ENCODE measurements at places on chromosomes 4 and X.
A peak's percentile ranks its signal among the peaks of the same experiment; 100 is the strongest.

GRCh38 chrX:110167952-110168451 is 149.9 kb downstream of the AMMECR1 start:
- no peak overlapping the region for H3K4me3 ChIP-seq
- no peaks in the 10 kb centered on the region for H3K36me3 ChIP-seq
- no peaks in the 10 kb centered on the region for H3K27me3 ChIP-seq
- H3K4me1 ChIP-seq: no peaks in the 10 kb centered on the region

DNA sequence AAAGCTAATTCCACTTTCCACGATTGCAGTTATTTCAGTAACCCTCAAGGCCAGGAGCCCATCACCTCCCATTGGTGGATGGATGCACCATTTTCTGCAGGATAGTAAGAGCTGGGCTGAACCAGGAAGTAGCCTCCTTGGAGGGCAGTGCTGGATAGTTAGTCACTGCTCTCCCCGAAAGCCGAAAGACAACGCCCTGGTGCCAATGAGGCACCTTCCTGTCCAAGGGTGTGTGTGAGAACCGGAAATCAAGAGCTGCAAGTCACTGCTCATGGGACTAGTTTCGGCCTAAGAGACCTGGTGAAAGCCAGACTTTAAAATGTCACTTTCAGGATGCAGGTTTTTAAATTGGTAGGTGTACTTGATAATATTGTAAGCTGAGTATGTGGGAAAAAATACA is 203.8 kb upstream of the HS3ST1 start:
- no peaks in the 10 kb centered on the region for H3K27me3 ChIP-seq
- H3K4me1 ChIP-seq: no peaks in the 10 kb centered on the region
- H3K4me3 ChIP-seq: no peak overlapping the region
- DNase-seq: no peak
- no peak overlapping the region for H3K27ac ChIP-seq
- H3K36me3 ChIP-seq: no peaks in the 10 kb centered on the region

DNA sequence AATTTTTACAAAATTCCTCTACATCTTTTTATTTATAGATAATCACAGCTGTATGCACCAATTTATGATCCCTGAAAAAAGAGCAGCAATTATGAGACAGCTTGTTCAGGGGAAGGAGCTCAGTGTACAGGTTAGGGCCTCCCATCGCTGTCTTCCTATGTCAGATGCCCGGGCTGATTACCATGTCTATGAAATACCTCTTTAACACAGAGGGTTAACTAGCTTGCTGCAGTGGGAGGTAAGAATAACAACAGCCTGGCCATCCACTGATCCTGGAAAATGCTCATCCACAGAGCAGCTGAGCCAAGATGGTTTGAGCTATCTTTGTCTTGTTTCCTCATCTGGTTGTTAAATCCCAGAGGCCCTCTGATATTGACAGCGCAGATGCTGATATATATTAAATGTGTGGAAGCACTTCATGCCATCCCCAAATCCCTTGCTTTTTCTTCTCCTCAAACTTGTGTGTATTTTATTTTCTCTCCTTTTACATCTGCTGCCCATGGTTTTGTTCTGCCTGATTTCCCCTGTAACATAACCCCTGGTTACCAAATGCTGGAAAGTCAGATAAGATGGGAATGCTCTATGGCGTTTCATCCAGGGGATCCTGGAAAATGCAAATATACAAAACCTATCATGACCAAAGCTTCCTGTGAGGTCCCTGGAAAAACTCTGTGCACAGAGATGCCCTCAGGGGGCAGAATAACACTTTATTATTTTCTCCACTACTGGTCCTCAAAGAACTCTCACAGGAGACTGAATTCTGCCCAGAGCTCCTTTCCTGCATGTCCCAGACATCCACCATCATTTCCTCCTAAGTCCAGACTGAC is 85.8 kb upstream of the PUDP start:
- H3K27ac ChIP-seq: no peak overlapping the region
- no peaks in the 10 kb centered on the region for H3K4me1 ChIP-seq
- no peaks in the 10 kb centered on the region for H3K36me3 ChIP-seq
- no peak overlapping the region for H3K4me3 ChIP-seq

- no peaks in the 10 kb centered on the region for H3K27me3 ChIP-seq
- H3K27ac ChIP-seq: peak overlapping the region; percentile 61
- DNase-seq: no peak
- no peaks in the 10 kb centered on the region for H3K36me3 ChIP-seq
- H3K4me3 ChIP-seq: no peak overlapping the region
- H3K4me1 ChIP-seq: peaks cover 26% of the 10 kb centered on the region
Measured at GRCh38 chr4:186030795-186031194, 38.2 kb upstream of the TLR3 start.

Data from upper lobe of left lung (tissue), 6 donors.